ENCODE measurements at places on chromosomes 7 and 10.

DNA sequence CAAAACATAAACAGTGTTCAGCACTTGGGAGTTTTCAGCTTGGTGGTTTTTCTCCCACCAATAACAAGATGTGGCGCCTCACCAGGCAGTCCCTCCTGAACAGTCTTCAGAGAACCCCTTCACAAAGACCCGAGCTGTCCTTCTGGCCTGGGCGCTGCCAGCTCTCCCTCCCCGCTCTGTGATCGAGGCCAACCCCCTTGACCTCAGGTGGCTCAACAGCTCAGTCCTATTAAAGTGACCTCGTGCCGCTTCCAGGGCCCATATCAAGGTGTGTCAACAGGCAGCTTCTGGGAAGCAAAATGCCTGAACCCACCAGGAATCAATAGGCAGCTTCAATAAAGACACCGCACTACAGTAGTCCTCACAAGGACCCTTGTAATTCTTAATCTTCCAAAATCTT lies 63.3 kb downstream of the CHST15 start:
- DNase-seq: no peak

DNA sequence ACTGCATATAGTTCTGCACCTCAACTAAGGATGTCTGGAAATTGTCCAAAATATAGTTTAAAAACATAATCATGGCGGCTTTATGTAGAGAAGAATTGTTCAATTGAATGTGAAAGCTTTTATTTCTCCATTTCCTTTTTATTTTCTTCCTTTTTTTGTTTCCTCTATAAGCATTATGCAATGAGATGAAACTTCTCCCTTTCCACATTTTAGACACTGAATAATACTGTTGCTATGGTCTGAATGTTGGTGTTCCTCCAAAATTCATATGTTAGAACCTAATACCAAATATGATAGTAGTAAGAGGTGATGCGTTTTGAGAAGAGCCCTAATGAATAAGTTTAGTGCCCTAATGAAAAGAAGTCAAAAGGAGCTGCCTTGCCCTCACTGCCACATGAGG lies 175.0 kb downstream of the RNLS start:
- no peak for DNase-seq

GRCh38 chr7:37916017-37916672 lies 472 bp downstream of the SFRP4 start:
- no peak for DNase-seq

- DNase-seq: no peak
Observed at GRCh38 chr10:120943542-120943941, 92.4 kb downstream of the WDR11 start.

- no peak for DNase-seq
Observed at GRCh38 chr7:22681852-22682657, 44.9 kb upstream of the IL6 start.

DNA sequence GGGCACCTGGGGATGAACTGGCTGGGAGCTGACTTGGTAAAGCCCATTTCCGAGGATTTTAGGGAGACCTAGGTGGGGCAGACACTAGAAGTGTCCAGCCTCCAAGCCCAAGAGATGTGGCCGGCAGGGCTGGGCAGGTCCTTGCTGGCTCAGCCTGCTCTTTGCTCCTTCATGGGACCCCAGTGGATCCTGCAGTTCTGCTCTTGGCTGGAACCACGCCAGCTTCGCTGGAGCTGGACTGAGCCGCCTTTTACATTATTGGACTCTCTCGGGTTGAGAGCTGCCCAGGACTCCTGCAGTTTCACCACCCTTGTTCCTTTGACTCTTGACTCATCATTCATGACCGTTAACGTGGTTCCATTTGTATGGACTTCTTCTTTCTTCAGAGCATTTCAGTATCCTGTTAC lies 5.7 kb downstream of the PPIF start:
- no peak for DNase-seq

DNA sequence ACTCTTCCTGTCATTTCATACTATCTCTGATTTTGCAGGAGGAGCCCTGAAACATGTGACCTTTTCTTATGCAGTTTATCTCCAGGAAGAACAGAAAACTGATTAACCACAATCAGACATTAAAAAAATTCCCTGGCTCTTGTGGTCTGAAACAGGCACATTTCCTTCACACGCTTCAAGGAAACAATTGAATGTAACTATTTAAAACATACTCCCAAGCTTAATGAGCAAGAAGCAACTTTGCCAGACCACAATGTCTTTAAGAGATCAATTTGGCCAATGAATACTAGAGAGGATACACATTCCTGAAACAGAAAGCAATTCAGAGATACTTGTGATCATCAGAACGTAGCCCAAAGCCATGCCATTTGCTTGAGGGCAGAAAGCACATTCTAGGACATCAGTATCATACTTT lies 65.8 kb downstream of the PIP4K2A start:
- DNase-seq: no peak

GRCh38 chr7:146004805-146005204 lies 111.8 kb upstream of the CNTNAP2 start:
- DNase-seq: no peak

DNA sequence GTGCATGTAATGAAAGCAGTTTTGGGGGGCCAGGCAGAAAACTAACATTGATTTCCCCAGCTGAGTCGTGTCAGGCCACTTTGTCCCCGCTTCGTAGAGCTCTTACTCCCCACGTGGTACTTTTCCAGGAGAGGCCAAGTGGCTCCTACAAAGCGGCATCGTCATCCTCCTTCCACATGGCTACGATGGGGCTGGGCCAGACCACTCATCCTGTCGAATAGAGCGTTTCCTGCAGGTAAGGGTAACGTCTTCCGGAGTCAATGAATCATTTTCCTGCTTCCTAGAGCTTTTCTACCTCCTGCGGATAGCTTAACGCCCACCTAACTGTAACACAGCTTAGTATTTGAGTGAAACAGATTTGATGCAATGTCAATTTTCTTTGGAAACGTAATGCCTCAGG lies 21.7 kb upstream of the SEC61A2 start:
- peak; percentile 25 for DNase-seq

DNA sequence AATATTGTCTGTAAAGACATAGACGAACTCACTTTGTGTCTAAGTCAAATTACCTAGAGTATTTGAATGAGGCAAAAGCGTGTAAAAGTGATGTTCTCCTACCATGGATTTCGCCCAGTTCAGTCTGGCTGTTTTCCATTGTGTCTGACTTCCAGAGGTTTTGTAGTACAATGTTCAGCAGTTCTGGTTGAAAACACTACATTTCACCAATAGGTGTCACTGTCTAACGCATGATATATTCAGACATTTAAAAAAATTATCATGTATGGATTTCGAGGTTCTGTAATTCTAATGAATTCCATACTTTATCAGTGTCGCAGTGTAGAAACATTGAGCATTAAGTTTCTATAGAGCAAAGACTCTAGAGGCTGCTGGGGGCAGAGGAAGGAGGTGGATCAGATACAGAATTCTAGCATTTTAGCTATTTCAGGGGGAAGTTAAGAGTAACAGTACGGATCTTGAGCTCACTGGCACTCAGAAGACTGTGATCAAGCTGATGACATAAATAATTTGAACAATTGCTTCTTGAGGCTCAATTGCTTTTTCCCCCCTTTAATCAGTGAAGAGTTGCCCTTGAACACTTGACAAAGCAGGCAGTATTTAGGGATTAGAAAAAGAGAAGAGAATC lies 196.9 kb upstream of the RHOBTB1 start:
- peak; percentile 82 for DNase-seq

DNA sequence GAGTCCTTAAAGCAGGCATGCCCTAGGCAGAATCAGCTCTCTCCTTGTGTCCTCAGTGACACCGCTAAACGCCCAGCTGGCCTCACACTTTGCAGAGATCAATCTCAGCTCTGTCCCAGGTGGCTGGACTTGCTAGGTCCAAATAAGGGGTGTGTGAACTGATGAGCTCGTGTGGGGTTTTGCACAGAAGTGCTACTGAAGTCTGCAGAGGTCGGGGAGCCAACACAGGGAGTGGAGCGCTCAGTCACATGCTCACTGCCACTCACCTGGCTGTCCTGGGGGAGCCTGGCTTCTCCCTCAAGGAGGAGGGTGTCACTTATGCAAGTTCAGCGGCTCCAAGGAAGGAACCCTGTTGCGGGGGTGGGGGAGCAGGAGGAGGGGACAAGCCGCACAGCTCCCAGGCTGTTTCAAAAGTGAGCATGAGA lies 2.0 kb downstream of the ELN start:
- no peak for DNase-seq

- no peak for DNase-seq
Observed at GRCh38 chr10:127756264-127756663, 19.3 kb downstream of the FOXI2 start.

GRCh38 chr10:79286318-79286951 lies 60.8 kb upstream of the PPIF start:
- peak; percentile 64 for DNase-seq

GRCh38 chr10:89206402-89207180 lies 526 bp downstream of the CH25H start:
- no peak for DNase-seq

DNA sequence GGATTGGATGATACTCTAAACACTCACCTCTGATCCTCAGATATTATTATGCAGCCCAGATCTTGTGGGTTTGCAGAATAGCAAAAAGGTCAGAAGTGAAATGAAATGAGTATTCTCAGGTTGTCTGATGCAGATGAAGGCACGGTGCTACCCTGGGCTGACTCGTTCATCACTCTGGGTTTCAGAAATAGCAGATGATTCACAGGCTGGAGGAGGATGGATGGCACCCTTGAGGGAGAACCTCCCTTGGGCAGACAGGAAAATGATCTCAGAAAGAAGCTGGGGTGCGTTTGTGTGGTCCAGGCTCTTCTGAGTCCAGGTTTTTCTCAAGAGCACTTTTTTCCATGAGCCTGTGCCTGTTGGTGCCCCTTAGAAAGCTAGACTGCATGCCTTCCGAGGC lies 515.8 kb upstream of the MKI67 start:
- DNase-seq: peak; percentile 24

DNA sequence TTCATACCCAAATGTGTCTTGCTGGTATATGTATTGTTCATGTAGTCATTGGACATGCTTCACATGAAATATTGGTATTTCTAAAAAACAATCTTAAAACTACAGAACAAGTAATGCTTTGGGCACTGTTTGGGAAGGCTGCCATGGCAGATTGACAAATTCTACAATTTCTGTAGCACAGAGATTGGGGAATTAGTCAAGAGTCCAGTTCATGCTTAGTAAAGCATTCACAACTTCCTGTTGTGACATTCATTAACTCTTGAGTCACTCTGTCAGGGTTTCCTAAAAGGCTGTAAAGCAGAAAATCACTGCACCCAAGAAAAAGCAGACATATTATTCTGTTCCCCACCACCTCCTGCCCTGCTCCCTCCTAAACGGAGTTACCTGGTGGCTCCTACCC lies 398.9 kb downstream of the PHTF2 start:
- DNase-seq: no peak

DNA sequence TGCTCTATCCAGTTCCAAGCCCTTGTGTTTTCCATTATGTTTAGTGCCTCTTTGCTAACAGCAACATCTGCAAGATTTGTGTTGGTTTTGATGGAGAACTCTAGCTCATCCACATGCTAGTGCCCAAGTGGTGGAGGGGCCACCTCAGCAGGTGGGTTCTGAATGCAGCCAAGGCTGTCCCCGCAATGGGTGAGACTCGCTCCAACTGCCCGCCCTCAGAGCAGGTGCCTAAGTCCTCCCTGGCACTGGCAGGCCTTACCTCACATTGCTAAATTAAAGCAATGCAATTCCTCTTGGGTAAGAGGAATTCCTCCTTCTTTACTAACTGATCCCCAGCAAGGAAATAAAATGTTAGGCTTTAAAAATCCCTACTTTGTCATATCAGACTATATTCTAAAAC lies 146.8 kb downstream of the ADCY1 start:
- no peak for DNase-seq

- DNase-seq: no peak
Observed at GRCh38 chr7:152856351-152856750, 96.8 kb downstream of the ACTR3B start.

GRCh38 chr10:24313283-24313682 lies 104.3 kb downstream of the KIAA1217 start:
- DNase-seq: no peak

- no peak for DNase-seq
Observed at GRCh38 chr7:151509670-151510333, 9.9 kb downstream of the RHEB start.

- DNase-seq: no peak
Observed at GRCh38 chr10:123986736-123987135, 95.1 kb upstream of the CPXM2 start.

DNA sequence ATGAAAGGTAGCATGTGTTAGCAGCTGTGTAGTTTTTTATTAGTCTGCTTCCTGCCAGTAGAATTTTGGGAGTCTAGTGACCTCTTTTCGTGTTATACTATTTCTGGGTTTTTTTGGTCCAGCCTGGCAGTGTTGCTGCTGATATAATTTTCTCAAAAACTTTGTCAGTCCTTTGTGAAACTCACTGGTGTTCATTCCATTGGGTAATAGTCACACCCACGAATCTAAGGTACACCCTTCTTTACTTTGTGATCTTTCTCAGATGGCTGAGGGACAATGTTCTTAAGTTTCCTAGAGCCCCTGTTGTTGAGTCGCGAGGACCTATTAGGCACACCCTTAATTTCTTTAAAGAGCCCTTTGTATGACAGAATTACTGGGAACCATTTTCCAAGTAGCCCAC lies 52.3 kb downstream of the TPST1 start:
- no peak for DNase-seq

Measured in putamen (tissue), 1 donor.